ENCODE measurements at places on chromosomes 16 and 17.

DNA sequence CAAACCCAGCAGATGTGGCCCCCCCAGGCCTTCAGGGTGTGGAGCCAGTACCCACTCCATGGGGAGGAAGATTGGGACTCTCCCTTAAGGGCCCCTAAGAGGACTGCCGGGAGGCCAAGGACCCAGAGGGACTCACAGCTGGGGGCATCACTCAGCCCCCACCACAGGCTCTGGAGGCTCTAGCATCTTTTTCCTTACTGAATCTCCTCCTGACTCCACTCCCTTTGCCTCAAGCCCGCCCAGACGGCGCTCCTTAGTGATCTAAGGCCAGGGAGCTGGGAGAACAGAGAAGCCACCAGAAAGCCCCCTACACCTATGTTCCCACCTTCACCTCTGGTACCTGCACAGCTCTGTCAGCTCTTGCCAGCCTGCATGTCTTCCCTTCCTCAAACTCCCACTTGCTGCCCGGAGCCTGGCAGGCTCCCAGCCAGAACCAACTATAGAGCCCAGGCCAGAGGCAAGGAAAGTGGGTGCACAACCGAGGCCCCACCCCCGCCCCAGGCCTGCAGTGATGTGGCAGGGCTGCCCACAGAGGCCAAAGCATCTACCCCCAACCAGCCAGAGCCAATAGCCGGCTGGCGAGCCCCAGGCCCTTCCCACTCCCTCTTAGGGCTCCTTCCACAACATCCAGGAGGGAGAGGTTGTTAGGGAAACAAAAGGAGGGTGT, 22.3 kb upstream of the MPO start:
- no peak for DNase-seq

GRCh38 chr17:64032081-64032480, 11.6 kb upstream of the ICAM2 start:
- DNase-seq: no peak

DNA sequence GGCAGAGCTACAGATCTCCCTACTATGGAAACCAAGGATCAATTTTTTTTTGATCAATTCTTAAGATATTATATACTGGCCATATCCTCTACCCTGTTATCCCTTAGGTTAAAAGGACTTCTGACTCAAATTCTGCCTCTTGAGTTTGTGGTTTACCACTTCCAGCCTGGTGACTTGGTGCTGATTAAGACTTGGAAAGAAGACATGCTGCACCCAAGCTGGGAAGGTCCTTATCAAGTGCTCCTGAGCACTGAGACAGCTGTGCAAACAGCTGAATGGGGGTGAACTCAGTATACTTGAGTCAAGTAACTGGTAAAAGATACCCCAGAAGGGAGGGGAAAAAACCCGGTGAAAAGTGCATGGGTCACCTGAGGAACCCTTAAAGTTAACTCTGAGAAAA, 20.5 kb upstream of the SPACA3 start:
- no peak for DNase-seq

- no peak for DNase-seq
These were observed 22.1 kb upstream of the STH start for GRCh38 chr17:45976755-45977505.

- DNase-seq: no peak
These were observed 39.1 kb downstream of the CDRT15 start for GRCh38 chr17:14197586-14197985.

- DNase-seq: no peak
These were observed 6.6 kb upstream of the BMERB1 start for GRCh38 chr16:15427648-15428239.

- DNase-seq: no peak
These were observed 26.7 kb downstream of the CCL4 start for GRCh38 chr17:36130346-36130745.

GRCh38 chr16:85600078-85600477, 13.0 kb upstream of the GSE1 start:
- no peak for DNase-seq

DNA sequence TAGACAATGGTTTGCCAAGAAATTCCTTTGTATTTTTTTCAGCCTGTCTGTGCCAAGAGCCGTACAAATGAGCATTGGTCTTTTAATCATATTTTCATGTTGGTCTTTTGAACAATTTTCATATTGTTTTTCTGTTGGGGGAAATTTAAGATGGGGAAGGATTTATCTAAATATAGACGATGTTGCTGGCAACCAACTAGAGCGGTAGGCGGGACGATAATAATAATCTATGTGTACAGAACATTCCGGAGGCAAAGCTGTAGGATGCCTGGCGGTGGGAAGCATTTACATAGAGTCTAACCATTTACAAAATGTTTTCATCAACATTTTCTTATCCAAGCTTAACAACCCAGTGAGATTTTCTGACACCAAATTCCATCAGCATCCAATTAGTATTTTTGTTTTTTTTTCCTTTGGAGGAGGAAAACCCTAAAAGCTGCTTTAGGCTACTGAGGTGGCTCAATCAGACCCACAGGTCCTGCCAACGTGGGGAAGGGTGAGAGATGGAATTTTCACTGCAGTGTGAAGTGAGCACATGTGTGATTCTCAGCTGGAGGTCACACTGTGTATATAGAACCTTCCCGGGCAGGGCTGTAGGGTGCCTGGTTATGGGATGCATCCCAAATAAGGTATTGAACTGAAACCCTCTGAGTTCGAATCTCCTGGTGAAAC, 11.7 kb upstream of the SEC14L1 start:
- DNase-seq: no peak

- peak; percentile 18 for DNase-seq
These were observed 40.0 kb downstream of the HS3ST3A1 start for GRCh38 chr17:13561606-13562270.

GRCh38 chr17:44176257-44176656, 5.8 kb downstream of the ASB16 start:
- DNase-seq: no peak

GRCh38 chr16:89139907-89140361, 31.6 kb upstream of the CDH15 start:
- no peak for DNase-seq

DNA sequence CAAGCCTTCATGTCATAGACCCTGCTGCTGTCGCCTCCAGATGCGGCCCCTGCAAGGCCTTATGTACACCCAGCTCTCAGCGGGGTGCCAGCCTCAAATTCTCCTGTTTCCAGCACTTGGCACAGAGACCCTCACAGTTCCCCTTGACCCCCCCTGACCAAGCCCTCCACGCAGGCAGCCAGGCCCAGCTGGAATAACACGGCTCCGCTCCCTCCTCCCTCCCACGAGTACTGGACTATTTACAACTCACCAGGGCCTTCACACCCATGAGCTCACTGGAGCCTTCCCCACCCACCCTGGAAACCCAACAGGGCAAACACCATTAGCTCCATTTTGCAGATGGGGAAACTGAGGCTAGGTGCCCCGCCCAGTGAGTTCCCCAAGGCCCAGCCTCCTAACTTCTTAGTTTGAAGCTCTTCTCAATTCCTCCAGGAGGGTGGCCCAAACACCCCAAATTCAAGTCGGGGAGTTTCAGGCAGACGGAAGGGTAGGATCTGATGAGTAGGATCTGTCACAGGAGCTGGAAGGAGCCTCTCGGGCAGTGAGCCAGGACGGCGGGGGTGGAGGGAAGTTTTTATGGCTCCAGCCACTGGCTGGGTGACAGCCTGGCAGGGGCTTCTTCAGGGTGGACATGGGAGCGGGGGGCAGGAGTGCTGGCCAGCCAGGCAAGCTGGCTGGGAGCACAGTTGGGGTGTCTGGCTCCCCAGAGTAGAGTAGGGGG, 17.5 kb upstream of the DLX4 start:
- DNase-seq: no peak

DNA sequence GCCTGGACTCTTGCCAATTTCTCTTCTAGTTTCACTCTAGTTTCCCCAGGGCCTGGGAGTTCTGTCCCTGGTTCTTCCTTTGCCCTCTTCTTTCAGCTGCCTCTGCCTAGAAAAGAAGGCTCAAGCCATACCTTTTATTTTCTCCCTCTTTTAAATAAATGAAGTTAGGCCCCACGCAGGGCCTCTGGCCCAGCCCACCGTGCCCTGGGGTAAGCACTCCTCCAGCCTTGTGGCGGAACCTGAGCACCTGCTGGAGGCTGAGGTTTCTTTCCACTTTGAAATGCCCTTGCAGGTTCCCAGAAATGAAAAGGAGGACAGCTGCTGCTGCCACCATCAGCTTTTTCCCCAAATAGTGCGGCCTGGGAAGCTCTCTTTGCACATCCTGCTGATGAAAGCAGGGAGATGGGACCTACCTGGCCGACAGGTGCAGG, 139.4 kb downstream of the CCDC182 start:
- no peak for DNase-seq

GRCh38 chr16:88063211-88063773, 112.1 kb downstream of the BANP start:
- DNase-seq: no peak

GRCh38 chr17:2397247-2398171, 3.4 kb downstream of the MNT start:
- no peak for DNase-seq

GRCh38 chr17:47823519-47823918, 1.9 kb upstream of the OSBPL7 start:
- no peak for DNase-seq

DNA sequence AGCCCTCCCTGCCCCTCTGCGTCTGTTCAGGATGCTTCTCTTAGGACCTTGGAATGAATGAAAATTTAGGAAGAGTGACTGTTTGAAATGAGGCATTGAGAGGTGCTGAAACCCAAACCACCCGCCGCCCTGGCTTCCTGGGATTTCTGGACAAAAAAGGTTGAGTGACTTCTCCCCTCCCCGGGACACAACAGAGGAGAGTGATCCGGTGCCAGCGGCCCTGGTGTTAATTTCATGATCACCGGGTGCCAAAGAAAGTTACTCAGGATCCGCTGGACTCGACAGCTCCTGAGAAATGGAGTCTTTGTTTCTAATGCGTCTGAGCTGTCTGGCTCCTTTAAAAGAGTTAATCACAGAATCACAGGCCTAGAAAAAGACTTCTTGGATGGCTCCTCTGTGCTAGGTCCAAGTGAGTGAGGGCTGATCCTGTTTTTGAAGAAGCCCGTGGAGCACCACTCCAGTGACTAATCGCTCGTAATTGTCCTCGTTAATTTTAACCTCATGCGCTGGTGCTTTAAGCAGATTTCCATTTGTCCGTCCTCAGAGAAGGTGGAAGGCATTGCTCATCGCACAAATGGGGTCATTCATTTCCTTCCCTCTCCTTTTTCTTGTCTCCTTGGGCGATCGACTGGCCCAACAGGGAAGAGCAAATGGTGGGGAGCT, 144.4 kb upstream of the ZFHX3 start:
- DNase-seq: no peak

DNA sequence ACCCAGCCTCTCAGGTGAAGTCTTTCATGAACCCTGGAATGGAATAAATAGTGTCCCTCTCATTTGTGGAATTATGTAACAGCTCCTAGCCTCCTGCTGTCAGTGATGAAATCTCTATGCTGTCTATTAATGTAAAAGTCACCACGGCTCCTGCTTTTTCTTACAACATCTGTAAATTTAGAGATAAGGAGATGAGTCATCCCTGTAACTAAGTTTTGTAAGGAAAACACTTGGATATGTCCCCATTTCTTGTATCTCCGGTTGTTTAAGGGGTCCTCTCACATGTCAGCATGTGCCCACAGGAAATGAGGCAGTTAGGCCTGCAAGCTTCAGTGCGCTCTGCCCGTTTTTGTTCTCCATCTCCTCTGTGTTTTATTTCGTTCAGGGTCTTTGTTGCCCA, 2.8 kb upstream of the NAT9 start:
- no peak for DNase-seq

GRCh38 chr17:50331085-50331791, 14.7 kb upstream of the XYLT2 start:
- no peak for DNase-seq

- no peak for DNase-seq
These were observed 365.3 kb upstream of the ERCC4 start for GRCh38 chr16:13554643-13555042.

DNA sequence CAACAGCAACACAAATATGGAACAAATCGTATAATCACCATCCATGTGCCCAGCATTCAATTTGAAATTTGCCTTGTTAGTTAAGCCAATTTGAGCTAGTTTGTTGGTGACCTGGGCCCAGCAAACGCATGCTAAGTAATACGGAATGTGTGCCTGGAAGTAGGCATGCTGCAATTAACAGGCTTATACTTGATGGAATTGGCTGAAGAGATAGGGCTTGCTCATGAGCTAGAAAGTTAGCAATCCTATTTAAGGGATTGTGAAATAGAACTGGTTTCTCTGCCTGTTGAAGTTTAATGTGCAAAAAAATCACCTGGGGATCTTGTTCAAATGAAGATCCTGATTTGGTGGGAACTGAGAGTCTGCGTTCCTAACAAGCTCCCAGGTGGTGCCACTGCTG, 8.5 kb upstream of the LPO start:
- no peak for DNase-seq

DNA sequence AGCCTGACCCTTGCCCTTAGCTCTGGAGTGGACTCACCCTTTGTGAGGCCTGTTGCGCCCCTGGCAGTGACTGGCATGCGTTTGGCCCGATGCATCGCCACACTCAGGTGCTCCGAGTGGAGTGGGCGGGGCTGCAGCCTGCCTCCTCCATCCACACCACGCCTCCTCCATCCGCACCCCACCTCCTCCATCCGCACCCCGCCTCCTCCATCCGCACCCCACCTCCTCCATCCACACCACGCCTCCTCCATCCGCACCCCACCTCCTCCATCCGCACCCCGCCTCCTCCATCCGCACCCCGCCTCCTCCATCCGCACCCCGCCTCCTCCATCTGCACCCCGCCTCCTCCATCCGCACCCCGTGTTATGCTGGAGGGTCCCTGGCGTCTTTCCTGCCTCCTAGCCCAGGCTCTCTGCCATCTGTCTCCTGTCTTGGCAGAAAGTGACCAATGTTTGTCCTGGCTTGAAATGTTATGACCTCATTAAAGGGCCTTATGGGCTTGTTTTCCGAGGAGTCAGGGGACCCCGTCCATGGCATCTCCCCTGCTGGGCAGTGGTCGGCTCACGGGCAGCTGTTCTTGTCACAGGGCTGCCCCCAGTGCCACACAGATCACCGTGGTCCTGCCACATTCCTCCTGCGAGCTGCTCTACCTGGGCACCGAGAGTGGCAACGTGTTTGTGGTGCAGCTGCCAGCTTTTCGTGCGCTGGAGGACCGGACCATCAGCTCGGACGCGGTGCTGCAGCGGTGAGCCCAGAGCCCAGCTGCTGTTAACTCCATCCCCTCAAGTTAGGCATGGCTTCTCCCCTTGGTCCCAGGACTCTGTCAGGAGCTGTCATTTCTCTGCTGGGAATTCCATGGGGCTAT, 28.7 kb upstream of the MYO15B start:
- DNase-seq: no peak

GRCh38 chr17:40317345-40317873, 8.4 kb downstream of the RARA start:
- DNase-seq: peak; percentile 58

GRCh38 chr16:17229766-17230165, 241.0 kb downstream of the XYLT1 start:
- no peak for DNase-seq

- no peak for DNase-seq
These were observed 4.7 kb downstream of the IL17C start for GRCh38 chr16:88642881-88643643.

- DNase-seq: no peak
These were observed 5.1 kb downstream of the TSPOAP1 start for GRCh38 chr17:58323366-58324055.
